ENCODE measurements at places on chromosomes 6 and 20.
A peak's percentile ranks its signal among the peaks of the same experiment; 100 is the strongest.

- no peak for DNase-seq
These were observed 20.6 kb upstream of the CST3 start for GRCh38 chr20:23658336-23658735.

DNA sequence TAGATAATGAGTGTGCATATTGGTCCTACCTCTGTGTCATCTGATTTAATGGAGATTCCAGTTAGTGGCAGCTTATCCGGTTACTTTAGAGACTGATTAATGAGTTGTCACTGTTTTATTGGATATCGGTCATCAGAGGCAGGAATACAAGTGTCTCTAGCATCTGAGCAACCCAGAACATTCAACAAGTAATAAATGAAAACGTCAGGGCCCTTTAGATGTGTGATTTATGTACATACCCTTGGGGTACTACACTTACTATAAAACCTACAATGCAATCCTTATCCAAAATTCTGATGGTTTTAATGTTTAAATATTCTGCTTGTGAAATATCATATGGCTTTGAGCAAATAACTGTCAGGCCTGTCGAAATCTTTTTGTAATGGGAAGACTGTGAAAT, 1117.9 kb upstream of the FLRT3 start:
- DNase-seq = no peak

DNA sequence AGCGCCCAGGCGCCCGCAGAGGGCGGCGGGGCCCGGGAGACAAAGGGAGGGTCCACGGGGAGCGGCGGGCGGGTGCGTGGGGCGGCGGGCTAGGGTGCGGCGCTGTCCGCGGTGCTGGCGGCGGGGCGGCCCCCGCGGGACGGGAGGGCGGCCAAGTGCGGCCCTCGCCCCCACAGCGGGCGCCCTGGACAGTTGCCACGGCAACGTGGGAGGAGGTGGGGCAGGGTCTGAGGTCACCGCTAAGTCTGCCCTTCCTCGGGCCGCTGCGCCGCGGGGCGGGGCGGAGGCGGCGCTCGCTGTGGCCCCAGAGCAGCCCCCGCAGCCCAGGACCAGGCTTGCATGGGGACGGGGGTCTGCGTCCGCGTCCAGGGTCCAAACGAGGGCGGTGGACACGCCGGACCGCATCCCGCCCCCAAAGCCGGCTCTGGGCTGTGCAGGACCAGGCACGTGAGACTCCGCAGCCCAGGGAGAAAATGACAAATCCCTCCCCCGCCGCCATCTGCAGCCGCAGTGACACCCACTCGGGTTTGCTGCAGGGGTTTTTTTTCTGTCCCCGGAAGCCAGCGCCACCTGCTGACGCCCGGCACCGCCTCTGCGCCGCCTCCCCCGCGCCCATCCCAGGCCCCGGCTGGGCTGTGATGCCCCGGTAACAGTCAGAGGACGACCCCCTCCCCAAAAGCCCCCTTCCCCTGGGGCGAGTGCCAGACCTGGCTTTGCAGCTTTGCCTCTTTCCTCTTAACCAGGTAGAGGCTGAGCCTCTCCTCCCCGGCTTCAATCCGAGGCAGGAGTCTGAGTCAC, 36.8 kb downstream of the YTHDF1 start:
- peak; percentile 79 for DNase-seq

DNA sequence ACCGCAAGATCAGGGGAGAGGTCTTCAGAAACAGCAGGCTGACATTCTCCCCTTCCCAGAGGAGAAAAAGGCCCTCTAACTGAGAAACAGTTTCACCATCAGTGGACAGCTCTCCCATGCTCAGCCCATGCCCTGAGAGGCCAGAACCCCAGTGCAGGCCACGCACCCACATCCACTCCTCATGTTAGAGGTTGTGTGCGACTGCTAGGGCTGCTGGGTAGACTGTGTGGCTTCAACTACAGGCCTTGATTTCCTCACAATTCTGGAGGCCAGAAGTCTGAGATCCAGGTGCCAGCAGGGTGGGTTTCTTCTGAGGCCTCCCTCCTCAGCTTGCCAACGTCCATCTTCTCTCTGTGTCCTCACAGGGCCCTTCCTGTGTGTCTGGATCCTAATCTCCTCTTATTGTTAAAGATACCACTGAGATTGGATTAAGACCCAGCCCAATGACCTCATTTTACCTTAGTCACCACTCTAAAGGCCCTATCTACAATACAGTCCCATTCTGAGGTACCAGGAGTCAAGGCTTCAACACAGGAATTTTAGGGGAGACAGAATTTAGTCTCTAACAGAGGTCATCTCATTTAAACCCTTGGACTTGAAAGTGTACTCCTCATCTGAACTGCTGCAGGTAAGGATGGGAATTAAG, 67.7 kb upstream of the CD93 start:
- DNase-seq = no peak

DNA sequence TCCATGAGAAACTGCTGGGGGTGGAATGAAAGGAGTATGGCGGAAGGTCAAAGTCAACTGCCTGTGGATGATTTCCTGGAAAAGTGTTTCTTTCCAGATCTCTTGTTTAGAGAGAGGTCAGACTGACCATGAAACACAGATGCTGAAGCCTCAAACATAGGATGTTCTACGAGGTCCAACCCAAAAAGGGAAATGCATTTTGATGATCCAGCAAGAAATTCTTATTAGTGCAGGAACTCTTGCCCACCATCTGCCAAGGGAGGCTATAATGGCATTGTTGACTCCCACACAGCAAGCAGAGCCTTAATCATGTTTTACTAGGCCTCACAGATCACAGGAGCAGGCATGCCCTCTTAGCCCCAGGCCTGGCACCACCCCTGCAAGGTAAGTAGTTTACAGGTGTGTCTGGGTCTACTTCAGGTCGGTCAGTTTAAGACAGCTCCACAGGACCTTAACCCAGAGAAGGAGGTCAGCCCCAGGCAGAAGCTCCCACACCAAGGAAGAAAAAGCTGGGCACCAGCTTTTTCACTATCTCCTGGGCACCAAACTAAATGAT, 67.6 kb upstream of the CNKSR3 start:
- no peak for DNase-seq

GRCh38 chr6:108115598-108116058, 41.1 kb upstream of the OSTM1 start:
- peak; percentile 63 for DNase-seq

DNA sequence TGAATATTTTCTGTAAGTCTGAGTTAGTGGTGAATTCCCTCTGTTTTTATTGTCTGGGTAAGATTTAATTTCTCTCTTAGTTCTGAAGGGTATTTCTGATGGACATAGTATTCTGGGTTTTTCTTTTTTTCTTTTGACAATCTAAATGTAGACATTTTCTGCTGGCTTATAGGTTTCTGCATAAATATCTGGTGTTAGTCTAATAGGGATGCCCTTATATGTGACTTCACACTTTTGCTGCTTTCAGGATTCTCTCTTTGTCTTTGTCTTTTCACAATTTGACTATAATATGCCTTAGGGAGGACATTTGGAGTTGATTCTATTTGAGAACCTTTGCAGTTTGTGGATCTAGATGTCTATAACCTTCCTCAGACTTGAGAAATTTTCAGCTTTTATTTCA, 667.2 kb downstream of the EPHA7 start:
- no peak for DNase-seq

GRCh38 chr20:23938118-23938438, 50.5 kb downstream of the GGTLC1 start:
- no peak for DNase-seq

DNA sequence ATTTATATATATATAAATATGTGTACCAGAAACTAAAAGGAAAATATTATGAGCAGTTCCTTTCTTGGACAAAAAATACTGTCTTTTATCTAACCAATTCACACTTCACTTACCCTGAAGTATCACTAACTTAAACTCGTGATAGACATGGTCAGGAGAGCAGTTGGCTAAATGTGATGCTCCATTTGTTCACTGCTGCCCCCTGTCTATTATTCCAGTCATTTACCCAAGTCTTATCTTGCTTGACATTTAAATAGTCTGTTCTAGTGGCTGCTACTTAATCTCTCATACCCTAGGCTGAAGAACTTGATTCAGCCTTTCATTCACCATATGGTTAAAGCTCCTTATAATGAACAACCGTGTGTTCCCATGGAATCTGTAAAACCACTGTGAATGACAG, 789.6 kb upstream of the EYS start:
- peak; percentile 70 for DNase-seq

- DNase-seq = peak; percentile 64
These were observed 630 bp downstream of the LIME1 start for GRCh38 chr20:63736893-63737694.

GRCh38 chr6:35216851-35217811, 3.4 kb downstream of the SCUBE3 start:
- no peak for DNase-seq

DNA sequence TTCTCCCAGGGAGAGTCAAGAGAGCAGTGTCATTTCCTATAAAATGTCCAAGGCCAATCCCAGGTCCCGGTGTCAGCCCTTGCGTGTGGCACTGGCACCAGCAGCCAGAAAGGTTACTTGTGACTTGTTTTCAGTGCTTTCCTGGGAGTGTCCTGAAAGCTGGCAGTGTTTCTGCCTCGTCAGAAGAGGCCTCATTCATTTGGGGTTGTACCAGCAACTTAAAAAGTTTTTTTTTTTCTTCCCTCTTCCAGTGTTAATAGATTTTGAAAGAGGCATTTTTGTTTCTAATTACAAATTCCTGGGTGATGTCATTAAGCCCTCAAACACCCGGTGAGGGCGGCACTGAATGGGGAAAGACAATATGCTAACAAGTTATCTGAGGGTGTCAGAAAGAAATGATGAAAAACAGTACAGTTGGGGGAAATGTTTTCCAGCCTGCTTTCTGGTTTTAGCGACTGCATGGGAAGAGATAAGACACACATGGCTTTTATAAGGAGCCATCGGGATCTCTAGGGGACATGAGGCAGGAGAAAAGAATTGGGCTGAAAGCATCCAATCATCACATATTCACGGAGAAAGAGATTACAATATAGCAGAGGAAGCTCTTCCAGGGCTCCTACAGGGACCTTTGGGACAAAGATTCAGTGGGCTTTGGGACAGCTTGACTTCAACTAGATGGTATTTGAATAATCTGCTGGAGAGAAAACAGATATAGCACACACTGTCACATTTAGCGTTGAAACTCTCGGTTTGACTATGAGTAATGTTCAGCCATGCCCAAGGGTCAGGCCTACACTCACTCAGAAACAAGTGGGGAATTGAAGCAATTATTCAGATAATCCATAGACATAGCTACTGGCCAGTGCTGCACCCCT, 153.0 kb downstream of the BCAS1 start:
- no peak for DNase-seq

GRCh38 chr6:142653710-142654420, 291.1 kb downstream of the HIVEP2 start:
- no peak for DNase-seq

- peak; percentile 79 for DNase-seq
These were observed 1.3 kb downstream of the GZF1 start for GRCh38 chr20:23363257-23363649.

- peak; percentile 80 for DNase-seq
These were observed 485 bp downstream of the TGIF2 start for GRCh38 chr20:36573798-36574365.

- no peak for DNase-seq
These were observed 809.7 kb downstream of the MAFB start for GRCh38 chr20:39879296-39879695.

DNA sequence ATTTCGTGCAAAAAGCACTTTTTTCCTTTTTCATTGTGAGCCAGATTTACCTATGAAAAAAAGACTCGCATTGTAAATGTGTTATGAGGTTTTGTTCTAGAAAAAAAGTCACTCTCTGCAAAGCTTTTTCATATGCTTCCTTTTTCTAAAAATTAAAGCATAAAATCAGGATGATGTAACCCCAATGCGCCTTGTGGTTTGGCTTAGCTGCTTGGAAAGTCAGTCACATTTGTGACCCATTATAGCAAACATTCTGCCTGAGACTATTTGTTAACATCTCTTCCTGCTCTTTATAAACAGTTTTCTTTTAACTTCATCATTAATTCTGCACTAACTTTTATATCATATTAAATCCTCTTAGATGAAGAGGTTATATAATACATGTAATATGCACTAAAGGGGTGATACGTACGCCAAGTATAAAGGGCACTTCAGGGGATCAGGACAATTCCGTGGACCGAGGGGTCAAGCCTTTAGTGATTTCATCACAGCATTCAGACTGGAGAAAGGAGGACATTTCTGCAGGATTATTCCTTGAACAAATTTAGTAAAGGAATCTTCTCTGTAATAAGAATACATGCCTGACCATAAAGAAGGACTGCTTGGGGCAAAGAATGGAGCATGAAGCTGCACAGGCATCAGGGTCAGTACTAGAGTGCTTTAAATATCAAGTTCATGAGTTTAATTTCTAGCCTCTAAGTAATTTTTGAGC, 48.1 kb upstream of the SMLR1 start:
- DNase-seq = no peak

GRCh38 chr6:44002067-44002592, 125.1 kb downstream of the MRPL14 start:
- no peak for DNase-seq

GRCh38 chr6:89217299-89217910, at the start of gene GABRR1:
Gene GABRR1 (minus strand): TSS chr6:89217358. CDS start chr6:89217322, 36 bp downstream.
- DNase-seq = no peak

Data from Karpas-422 (cell line).